ENCODE measurements at places on chromosomes 7 and 10. TPM values are rescaled to one million over a fixed set of nuclear protein-coding genes. Genes with fewer than 3 reads are reported as not detected.

GIMAP8 gene
- not detected for total RNA-seq

MYO1G gene
- 0.05 TPM for total RNA-seq

OPALIN gene
- not detected for total RNA-seq

NRP1 gene
- total RNA-seq: 546 TPM

UPF2 gene
- 14.8 TPM for total RNA-seq

VIPR2 gene
- total RNA-seq: not detected

SOSTDC1 gene
- 0.05 TPM for total RNA-seq

ENTPD1 gene
- total RNA-seq: 0.09 TPM

AKR1C8 gene
- not detected for total RNA-seq
